ENCODE measurements at places on chromosomes 1 and 21.

GRCh38 chr1:159071970-159072582, 4.5 kb downstream of the AIM2 start:
- DNase-seq: no peak

GRCh38 chr21:44418876-44419230, 36.5 kb upstream of the LRRC3 start:
- DNase-seq: no peak

GRCh38 chr1:43284065-43284464, 1.3 kb downstream of the C1orf210 start:
- no peak for DNase-seq

DNA sequence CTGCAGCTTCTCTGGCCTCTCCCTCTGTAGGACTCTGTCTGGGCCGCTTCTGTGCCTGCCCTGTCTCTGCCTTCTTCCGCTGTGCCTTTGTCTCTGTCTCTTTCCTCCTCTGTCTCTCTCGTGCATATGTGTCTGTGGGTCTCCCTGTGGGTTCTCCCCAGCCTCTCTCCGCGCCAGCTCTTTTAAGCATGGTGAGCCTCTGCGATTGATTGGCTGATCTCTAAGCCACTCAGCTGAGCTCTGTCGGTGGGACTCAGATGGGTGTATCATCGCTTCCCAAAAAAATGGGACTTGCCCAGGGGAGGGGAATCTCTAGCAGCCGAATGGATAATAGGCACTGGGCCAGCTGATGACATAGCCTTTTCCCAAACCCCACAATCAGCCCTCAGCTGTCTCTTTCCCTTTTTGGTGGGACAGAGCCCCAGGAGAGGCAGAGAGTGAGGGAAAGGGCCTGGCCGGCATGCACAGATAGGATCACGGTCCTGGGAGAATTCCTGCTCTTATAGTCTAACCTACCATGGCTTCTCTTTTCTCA, at the start of gene ADAMTS4:
Gene ADAMTS4, minus strand, starts transcription at position 158 of the 535 bp plus-strand sequence. CDS start 427 bp downstream, outside the sequence.
- DNase-seq: no peak

DNA sequence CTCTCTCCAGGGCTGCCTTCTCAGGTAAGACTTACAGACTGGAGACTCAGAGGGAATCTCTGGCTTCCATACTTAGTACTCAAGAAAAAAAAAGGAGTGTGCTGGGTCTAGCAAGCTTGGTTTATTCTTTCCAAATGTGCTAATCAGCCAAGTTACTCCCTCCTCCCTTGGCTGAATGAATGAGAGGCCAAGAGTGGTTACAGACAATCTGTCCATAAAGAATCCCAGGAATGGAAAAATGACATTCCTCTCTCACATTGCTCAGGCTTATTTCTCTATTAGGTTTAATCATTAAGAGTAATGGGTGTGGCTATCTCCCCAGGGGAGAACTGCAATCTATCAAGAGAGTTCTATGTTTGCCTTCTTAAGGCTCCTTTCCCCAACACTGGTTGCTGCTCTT, 547.3 kb upstream of the PLXNA2 start:
- DNase-seq: no peak

Data from stimulated activated CD4-positive, alpha-beta T cell treated with anti-CD3 and anti-CD28 coated beads, Interleukin-1b, Interleukin-23, amount 100 ng/mL, for 1 hour (primary cell).